Purkinje cell (primary cell): ENCODE measurements at places on chromosomes 1 and 21. TPM values are rescaled to one million over a fixed set of nuclear protein-coding genes. Genes with fewer than 3 reads are reported as not detected.

C4BPB gene
- not detected in 2 replicates for polyA plus RNA-seq

RIMKLA gene
- polyA plus RNA-seq = 4.9 TPM in 2 replicates

AMY1B gene
- not detected in 2 replicates for polyA plus RNA-seq

RUNX3 gene
- not detected in 2 replicates for polyA plus RNA-seq

CD48 gene
- not detected in 2 replicates for polyA plus RNA-seq

FABP3 gene
- polyA plus RNA-seq = 242 and 583 TPM in 2 replicates

PLPPR5 gene
- polyA plus RNA-seq = 48.0 and 54.1 TPM in 2 replicates

CHRNB2 gene
- polyA plus RNA-seq = 3.7 and 5.9 TPM in 2 replicates

MAB21L3 gene
- not detected in 2 replicates for polyA plus RNA-seq

TEX38 gene
- polyA plus RNA-seq = not detected in 2 replicates

NFASC gene
- polyA plus RNA-seq = 17.5 and 19.3 TPM in 2 replicates

EVA1C gene
- polyA plus RNA-seq = 7.7 and 11.4 TPM in 2 replicates

FCAMR gene
- not detected in 2 replicates for polyA plus RNA-seq

CFAP141 gene
- not detected in 2 replicates for polyA plus RNA-seq

KRTAP6-1 gene
- polyA plus RNA-seq = not detected in 2 replicates

GPA33 gene
- 0.15 TPM in 1 of 2 replicates, not detected in the other for polyA plus RNA-seq

EPHX1 gene
- 1.6 and 2.1 TPM in 2 replicates for polyA plus RNA-seq

NCAM2 gene
- 112 and 116 TPM in 2 replicates for polyA plus RNA-seq

TRNAU1AP gene
- polyA plus RNA-seq = 15.1 and 26.3 TPM in 2 replicates

IFNGR2 gene
- 29.4 and 29.6 TPM in 2 replicates for polyA plus RNA-seq

TMEM9 gene
- polyA plus RNA-seq = 104 and 126 TPM in 2 replicates

METTL13 gene
- 14.9 and 15.8 TPM in 2 replicates for polyA plus RNA-seq

HRNR gene
- polyA plus RNA-seq = 0.22 TPM in 1 of 2 replicates, not detected in the other

COL11A1 gene
- 0.08 and 2.6 TPM in 2 replicates for polyA plus RNA-seq

ROR1 gene
- 1.7 and 2.4 TPM in 2 replicates for polyA plus RNA-seq

ATP1A2 gene
- polyA plus RNA-seq = 60.5 and 65.4 TPM in 2 replicates

RGS16 gene
- polyA plus RNA-seq = 102 and 163 TPM in 2 replicates

COL8A2 gene
- polyA plus RNA-seq = 0.07 TPM in 1 of 2 replicates, not detected in the other
